ENCODE measurements at places on chromosomes 16 and 17.

- no peak overlapping the region for H3K4me3 ChIP-seq
- no peak for DNase-seq
- no peaks in the 10 kb centered on the region for H3K27me3 ChIP-seq
- H3K27ac ChIP-seq, result no peak overlapping the region
Observed at GRCh38 chr16:14564861-14565687, 65.0 kb downstream of the PARN start.

DNA sequence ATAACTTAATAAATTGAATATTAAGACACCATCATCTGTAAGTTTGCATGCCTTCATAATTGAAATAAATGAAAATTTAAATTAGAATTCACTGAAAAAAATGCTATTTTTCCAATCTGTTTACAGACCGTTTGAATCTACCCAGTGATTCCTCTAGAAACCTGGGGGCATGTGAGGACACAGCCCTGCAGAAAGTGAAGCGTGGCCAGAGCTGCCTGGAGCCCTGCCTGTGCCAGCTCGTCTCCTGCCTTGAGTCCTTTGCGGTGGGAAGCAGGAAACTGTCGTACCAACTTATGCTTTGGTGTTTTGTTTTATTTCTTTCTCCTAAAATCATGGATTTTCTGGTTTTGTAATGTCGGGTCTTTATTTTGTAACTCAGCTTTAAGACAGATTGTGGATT, 67.8 kb upstream of the FA2H start:
- DNase-seq, result no peak
- no peak overlapping the region for H3K4me3 ChIP-seq
- no peaks in the 10 kb centered on the region for H3K27me3 ChIP-seq
- H3K36me3 ChIP-seq, result no peaks in the 10 kb centered on the region
- no peaks in the 10 kb centered on the region for H3K4me1 ChIP-seq

DNA sequence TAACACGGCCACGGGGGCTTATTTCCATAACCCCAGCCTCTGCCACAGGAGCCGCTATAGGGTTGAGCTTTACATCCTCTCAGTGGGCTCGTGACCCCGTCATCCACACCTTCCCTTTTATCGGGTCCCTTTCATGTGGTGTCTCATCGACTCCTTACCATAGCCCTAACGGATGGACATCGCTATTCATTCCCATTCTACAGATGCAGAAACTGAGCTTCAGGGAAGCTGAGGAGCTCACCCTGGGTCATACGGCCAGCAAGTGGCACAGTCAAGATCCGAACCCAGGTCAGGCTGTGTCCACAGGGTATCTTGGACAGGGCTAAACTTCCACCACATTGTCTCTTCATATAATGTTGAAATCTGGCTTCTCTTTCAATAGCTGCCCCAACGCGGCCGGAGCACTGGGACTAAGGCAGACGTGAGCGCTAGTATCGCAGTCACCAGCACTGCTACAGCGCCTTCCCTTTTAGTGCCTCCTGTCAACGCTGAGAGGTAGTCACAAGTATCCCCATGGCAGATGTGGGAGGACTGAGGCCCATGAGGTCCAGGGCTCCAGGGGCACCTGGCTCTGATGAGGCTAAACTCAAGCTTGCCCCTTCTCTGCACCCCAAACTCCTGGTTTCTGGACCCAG, 50.8 kb downstream of the SOCS1 start:
- DNase-seq, result no peak
- no peaks in the 10 kb centered on the region for H3K4me1 ChIP-seq
- no peak overlapping the region for H3K4me3 ChIP-seq

- no peak overlapping the region for H3K4me3 ChIP-seq
- no peaks in the 10 kb centered on the region for H3K27me3 ChIP-seq
- H3K4me1 ChIP-seq, result no peaks in the 10 kb centered on the region
- no peak for DNase-seq
- H3K36me3 ChIP-seq, result no peaks in the 10 kb centered on the region
- no peak overlapping the region for H3K27ac ChIP-seq
Observed at GRCh38 chr17:52120465-52120864, 38.0 kb downstream of the CA10 start.

DNA sequence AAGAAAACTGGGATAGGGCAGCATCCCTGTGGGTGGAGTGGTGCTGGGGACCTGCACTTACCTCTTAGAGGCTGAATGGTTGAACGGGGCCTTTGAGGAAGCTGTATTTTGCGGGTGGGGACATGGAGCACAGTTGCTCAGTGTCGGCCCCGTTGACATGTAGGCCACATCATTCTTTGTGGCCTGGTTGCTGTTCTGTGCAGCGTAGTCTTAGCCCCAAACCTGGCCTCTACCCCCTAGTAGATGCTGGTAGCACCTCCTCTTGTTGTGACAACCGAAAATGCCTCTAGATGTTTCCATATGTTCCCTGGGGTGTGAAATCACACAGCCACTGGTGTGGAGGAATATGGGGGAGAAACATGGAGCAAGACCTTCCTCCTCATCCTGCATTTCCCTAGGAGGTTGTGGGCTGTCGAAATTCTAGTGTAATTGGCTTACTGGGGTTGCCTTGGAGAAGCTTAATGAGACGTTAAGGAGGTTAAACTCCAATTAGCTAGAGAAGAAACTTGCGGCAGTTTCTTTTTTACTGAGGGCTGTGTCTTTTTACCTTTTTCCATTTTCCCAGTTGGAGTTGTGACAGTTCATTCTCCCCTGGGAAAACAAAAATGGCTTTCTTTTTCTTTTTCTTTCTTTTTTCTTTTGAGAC, 9.4 kb downstream of the ABCC1 start:
- H3K4me1 ChIP-seq, result peaks cover 35% of the 10 kb centered on the region
- no peaks in the 10 kb centered on the region for H3K36me3 ChIP-seq
- H3K27ac ChIP-seq, result no peak overlapping the region
- H3K4me3 ChIP-seq, result no peak overlapping the region

GRCh38 chr17:62974788-62975187, 8.8 kb downstream of the TANC2 start:
- no peak overlapping the region for H3K4me3 ChIP-seq
- DNase-seq, result no peak
- no peak overlapping the region for H3K27ac ChIP-seq

GRCh38 chr17:6712058-6712853, 913 bp downstream of the SLC13A5 start:
- H3K36me3 ChIP-seq, result no peaks in the 10 kb centered on the region
- DNase-seq, result no peak
- H3K4me3 ChIP-seq, result no peak overlapping the region
- H3K27ac ChIP-seq, result no peak overlapping the region
- H3K4me1 ChIP-seq, result no peaks in the 10 kb centered on the region

- H3K27me3 ChIP-seq, result no peaks in the 10 kb centered on the region
- no peak overlapping the region for H3K27ac ChIP-seq
- DNase-seq, result no peak
- no peaks in the 10 kb centered on the region for H3K36me3 ChIP-seq
- H3K4me3 ChIP-seq, result no peak overlapping the region
Observed at GRCh38 chr17:58268774-58269556, 11.8 kb downstream of the MPO start.

- no peaks in the 10 kb centered on the region for H3K36me3 ChIP-seq
- no peaks in the 10 kb centered on the region for H3K27me3 ChIP-seq
- H3K27ac ChIP-seq, result no peak overlapping the region
- H3K4me3 ChIP-seq, result no peak overlapping the region
Observed at GRCh38 chr16:85094812-85095211, 17.5 kb downstream of the CIBAR2 start.

DNA sequence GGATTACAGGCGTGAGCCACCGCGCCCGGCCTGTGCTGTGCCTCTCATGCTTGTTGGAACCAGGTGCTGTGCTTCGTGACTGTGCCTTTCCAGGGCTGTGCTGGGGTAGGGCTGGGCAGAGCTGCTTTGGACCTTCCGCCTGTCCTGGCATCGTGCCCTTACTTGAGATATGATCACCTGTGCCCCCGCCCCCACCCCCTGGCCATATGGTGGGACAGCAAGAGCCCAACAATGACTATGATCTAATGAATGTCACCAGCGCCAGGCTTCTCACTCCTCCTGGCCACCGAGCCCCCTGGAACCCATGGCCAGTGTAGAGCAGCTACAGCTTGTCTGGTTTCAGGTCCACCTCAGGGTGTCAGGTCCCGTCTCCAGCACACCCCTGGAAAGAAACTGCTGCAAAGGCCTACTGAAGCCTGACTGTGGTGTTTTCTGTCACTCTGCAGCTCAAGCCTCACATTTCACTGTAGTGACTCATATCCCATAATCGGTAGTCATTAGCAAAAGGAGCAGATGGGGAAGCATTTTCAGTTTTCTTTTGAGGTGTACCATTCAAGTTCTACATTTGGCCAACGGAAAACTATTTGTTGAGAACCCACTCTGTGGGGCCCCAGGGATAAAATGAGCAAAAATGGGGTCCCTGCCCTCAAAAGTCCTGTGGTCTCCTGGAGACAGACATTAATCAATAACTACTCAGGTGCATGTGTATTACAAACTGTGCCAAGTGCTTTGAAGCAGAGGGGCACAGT, 22.1 kb downstream of the FCSK start:
- DNase-seq, result no peak
- H3K4me1 ChIP-seq, result no peaks in the 10 kb centered on the region
- H3K27ac ChIP-seq, result peak overlapping the region; percentile 56

DNA sequence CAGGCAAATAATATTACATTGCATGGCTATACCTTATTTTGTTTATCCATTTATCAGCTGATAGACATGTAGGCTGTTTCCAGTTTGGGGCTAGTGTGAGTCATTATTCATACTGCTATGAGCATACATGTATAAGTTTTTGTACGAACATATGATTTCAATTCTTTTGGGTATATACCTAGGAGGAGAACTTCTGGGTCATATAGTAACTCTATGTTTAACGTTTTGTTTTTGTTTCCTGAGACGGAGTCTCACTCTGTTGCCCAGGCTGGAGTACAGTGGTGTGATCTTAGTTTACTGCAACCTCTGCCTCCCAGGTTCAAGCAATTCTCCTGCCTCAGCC, 2.4 kb upstream of the ITGAL start:
- H3K4me3 ChIP-seq, result no peak overlapping the region
- no peak overlapping the region for H3K27ac ChIP-seq

DNA sequence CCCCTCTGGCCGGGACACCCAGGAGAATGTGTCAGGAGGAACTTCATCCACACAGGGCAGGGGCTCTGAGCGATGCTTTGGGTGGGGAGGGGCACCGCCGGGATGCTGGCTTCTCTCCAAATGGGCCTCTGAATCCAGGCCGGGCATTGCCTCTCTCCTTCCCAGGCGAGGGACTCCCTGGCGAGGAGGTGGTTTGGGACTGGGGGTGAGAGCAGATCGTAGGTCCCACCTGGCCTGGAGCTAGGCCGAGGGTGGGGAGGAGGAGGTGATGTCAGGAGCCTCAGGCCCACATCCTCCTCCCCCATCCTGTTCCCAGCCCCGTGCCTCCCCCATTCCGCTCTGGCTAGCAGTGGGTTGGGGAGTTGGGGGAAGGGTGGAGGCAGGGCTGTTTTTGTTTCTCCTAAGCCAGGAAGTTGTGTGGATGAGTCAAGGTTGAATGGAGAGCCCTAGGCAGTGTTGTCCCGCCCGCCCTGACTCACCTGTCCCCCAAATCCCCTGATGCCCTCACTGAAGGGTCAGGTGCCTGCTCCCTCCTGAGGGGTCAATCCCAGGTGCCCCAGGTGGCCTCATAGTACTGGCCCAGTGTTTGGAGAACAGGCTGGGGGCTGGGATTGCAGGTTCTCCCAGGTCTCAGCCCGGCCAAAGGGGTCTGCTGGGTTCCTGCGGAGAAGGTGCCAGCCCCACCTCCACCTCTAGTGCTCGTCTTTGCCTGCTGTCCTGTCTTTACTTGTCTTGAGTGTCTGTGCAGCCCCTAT, 2.8 kb downstream of the GRB7 start:
- no peaks in the 10 kb centered on the region for H3K27me3 ChIP-seq
- no peak overlapping the region for H3K27ac ChIP-seq
- H3K4me1 ChIP-seq, result peaks cover 35% of the 10 kb centered on the region

- H3K4me3 ChIP-seq, result no peak overlapping the region
Observed at GRCh38 chr16:3578610-3579551, 1.7 kb upstream of the NLRC3 start.

DNA sequence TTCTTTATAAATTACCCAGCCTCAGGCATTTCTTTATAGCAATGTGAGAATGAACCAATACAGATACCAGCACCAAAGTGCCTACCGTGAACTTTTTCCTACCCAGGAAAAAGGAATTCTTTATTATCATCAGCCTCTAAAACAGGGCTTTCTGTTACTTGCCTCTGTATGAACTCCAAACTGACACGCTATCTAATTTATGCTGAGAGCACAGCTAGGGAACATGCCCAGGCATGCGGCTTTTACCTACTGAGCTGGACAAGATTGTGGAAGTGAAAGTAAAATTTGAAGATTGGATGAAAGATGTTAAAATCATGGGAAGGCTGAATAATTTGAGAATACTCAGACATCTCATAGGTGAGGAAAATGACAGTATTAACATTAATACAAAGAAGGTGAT, 24.4 kb upstream of the ADCY9 start:
- no peaks in the 10 kb centered on the region for H3K27me3 ChIP-seq
- no peak overlapping the region for H3K4me3 ChIP-seq
- no peak overlapping the region for H3K27ac ChIP-seq
- no peaks in the 10 kb centered on the region for H3K4me1 ChIP-seq
- H3K36me3 ChIP-seq, result no peaks in the 10 kb centered on the region

DNA sequence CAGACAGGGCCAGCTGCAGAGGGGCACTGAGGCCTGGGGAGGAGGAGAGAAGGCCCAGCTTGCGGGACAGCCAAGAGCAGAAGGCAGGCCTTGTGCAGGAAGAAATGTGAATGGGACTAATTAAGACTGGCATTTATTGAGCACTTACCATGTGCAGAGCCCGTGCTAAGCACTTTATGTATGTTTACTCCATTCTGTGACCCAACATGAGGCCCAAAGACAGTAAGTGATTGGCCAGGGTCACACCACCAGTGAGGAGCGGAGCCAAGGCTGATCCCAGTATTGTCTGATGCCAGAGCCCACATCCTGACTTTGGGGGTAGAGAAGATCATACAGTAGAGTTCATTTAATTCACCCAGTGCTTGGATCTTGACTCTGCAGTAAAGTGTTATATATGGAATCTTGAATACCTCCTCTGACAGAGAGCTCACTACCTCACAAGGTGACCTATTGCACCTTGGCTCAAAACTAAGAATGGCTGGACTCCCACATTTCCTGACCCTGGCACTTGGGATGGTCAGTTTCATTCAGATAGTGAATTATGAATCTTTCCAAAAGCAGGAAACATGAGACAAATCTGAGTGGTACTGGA, 13.6 kb downstream of the KATNB1 start:
- H3K27me3 ChIP-seq, result no peaks in the 10 kb centered on the region
- no peak for DNase-seq
- peaks cover 24% of the 10 kb centered on the region for H3K36me3 ChIP-seq
- no peak overlapping the region for H3K4me3 ChIP-seq
- H3K4me1 ChIP-seq, result no peaks in the 10 kb centered on the region
- no peak overlapping the region for H3K27ac ChIP-seq

- H3K36me3 ChIP-seq, result peaks cover 33% of the 10 kb centered on the region
- no peak overlapping the region for H3K4me3 ChIP-seq
- no peaks in the 10 kb centered on the region for H3K4me1 ChIP-seq
- H3K27ac ChIP-seq, result no peak overlapping the region
- no peaks in the 10 kb centered on the region for H3K27me3 ChIP-seq
- no peak for DNase-seq
Observed at GRCh38 chr16:1651094-1651973, 26.7 kb upstream of the JPT2 start.

DNA sequence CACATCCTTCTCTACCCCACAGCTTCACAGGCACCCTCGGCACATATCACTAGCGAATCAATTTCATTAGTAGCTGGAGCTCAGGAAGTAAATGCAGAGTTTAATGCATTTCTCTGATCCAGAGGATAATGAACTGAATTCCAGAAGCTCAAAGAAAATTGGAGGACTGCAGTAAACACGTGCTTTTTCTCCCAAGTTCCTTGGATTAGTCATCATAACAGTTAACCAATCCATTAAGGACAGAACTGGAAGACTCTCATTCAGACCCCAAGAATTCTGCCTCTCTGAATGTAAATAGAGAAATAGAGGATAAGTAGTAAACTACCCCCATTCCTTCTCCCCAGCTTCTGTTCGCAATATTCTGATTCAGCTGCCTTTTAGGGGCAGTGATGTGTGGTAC, 40.7 kb downstream of the DUSP14 start:
- no peaks in the 10 kb centered on the region for H3K27me3 ChIP-seq
- DNase-seq, result no peak
- H3K4me1 ChIP-seq, result no peaks in the 10 kb centered on the region
